ENCODE measurements at places on chromosomes 3 and 15.

DNA sequence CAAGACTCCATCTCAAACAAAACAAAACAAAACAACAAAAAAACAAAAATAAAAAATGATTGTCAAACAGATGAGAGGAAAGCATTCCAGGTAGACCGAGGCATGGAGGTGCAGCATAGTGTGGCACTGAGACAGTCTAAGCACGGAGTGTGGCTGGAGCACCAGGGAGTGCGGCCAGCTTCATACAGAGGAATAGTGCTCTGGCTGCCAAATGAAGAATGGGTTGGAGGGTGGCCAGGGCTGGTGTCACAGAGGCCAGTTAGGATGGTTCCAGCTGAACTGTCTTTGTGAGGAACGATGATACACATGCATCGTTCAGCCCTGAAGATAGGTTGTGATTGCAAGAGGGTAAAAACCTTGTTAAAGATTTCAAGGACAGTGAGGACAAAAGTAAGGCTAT, 28.3 kb downstream of the MITF start:
- DNase-seq: no peak

- DNase-seq: no peak
Observed at GRCh38 chr3:32422943-32423342, 31.3 kb downstream of the CMTM7 start.

- no peak for DNase-seq
Observed at GRCh38 chr3:28901018-28901417, 379.9 kb upstream of the RBMS3 start.

DNA sequence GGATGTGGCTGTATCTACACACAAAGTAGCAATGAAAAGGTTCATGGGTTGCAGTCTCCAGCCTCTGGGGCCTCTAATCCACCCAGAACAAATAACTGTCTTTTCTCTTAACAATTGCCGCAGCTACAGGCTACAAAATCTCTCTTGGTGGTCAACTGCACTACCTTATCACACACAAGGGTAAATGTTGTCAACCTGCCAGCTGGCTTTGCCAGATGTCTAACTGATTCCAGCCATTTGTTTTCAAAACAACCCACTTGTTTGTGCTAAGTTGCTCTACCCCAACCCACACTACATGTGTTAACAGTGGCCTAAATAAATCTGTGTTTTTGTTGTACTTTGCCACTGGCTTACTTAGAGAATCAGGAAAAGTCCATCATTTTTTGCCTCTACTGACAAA, 447.3 kb downstream of the TAFA4 start:
- DNase-seq: no peak

GRCh38 chr15:52383100-52383588, 87.5 kb upstream of the MYO5C start:
- DNase-seq: no peak

DNA sequence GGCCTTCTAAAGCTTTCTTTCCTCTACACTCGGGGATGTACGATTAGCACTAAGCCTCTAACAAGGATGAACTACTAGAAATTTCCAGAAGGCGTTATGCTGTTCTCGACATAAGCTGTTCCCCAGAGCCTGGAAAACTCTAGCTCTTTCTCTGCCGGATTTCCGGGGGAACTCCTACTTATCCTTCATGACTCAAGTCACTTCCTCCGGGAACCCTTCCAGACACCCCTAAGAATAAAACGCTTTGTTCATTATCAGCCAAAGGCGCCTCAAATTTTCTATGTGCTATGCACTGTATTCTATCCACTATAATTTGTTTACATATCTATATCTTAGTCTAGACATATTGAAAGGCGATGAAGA, 455 bp upstream of the SNAP23 start:
- DNase-seq: peak; percentile 41

GRCh38 chr3:162492446-162493081, 996.0 kb downstream of the OTOL1 start:
- DNase-seq: no peak

GRCh38 chr15:61974118-61974517, 86.1 kb downstream of the VPS13C start:
- no peak for DNase-seq

DNA sequence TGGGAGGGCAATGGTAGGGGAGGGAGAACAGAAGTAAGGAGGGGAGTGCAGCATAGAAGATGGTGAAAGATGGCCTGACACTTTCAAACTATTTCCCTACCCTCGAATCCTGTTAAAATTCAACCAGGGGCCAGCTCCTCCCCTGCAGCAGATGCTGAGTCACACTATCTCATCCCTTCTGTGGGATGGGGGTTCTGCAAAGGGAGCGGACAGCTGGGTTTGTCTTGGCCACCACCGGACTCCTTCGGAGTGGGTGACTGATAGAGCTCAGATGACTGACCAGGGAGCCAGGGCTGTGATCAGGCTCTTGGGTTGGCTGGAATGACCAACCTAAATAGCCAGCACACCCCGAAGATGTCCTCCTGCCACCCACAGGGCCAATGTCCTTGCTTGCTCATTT, 33.6 kb upstream of the TMCC1 start:
- DNase-seq: no peak

- DNase-seq: no peak
Observed at GRCh38 chr15:74405823-74406222, 27.9 kb downstream of the SEMA7A start.

DNA sequence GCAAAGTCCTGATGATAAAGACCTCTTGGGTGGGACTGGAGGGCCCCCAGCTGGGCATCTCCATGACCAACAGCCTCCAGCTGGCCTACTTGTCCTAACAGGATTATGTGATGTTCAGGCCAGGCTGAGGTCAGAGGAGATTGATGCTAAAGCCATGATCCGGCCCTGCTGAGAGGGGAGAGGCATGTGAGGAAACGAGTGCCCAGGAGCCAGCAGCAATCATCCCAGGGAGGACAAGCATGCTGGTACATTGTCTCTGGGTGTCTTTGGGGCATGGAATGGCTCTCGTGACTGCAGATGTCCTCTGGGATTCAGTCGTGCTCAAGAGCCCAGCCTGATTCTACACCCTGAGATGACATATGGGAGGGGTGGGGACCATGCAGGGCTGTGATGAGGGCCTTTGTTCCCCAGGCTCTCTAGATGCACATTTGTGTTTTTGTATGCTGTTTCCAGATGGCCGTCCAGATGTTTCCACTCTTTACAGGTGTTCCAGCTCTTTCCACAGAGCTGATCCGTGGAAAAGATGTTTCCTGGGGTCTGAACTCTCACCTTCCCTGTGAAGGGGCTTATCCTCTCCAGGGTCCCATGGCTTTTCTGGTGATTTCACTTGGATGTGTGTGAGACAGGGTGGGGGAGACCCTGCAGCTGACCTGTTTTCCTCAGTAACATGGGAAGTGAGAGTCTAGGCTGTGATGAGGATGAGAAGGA, 20.2 kb downstream of the SLC24A1 start:
- DNase-seq: no peak

DNA sequence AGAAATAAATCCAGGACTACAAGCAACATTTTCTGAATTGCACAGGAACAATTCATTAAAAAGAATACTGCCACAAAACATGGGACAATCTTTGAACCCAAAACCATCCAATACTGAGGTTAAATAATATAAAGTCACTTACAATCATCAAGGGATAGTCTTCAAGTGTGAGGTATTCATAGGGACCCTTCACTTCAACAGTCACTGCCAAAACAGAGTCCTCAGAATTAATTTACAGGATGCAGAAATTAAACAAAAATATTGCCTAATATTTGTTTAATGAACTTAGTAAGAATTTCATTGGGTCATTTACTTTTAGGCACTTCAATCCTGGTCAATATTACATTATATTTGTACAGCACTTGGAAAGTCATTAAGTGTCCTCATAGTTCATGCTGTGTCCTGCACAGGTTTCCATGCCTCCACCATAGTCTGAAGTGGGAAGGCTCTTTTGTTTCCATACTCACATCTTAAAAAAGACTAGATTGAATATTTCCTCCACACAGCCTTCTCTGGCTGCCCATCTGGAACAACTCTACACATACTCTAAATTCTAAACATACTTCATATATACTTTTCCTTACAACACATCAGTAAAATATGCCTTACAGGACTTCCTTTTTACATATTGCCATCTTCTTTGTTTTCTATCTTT, 31.6 kb upstream of the VPS39 start:
- DNase-seq: no peak

DNA sequence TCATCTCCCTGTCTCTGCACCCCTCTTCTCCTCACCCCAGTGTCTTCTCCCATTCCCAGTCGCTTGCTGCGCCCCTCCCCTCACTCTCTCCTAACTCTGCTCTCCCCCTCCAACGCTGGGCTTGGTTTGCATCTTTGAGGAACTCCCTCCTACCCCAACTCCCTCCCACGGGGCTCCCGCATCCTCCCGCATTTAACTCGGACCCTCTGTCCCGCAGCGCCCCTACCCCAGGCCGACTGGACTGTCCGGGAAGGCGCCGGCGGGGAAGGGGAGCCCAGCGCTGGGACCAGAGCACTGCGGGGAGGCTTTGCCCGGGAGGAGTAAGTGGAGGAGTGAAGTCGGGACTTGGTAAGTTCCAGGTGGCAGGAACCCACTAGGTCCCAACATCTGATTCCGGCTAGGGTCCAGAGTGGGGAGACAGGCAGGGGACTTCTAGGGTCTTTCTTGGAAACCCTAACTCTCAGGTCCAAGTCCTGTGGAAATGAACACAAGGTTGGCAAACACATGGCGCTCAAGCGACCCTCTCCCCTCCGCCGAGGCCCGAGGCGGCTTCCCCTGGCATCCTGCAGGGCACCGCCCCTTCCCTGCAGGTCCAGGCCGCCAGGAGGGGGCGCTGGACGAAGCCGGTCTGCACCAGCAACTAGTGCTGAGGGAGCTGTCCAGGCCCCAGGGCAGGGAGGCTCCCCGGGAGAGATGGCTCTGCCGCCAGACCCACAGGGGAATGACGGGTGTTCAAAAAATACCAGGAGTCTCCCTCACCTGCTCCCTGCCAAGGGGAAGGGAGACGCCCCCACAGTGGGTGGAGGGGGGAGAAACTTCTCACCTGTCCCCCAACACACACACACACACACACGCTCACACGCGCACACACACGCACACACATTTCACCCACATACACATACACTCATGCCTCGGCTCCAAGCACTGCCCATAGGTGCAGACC, 53.2 kb downstream of the LHFPL4 start:
- DNase-seq: no peak

DNA sequence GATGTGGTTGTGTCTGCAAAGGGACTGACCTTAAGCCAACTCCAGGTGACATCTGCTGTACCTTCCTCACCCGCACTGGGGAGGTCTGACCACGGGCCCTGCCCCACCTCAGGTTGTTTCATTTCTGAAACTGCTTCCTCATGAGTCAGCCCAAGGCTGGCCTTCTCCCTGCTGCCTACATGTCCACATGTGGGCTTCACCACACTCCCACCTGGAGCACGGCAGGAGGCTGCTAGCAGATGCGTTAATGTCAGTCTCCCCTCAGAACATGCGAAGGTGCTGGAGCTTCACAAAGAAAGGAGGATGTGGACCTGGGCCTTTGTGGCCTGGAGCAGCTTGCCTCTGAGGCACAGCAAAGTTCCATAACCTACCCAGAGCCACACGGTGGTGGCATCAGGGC, 69.4 kb upstream of the PLXNA1 start:
- no peak for DNase-seq

DNA sequence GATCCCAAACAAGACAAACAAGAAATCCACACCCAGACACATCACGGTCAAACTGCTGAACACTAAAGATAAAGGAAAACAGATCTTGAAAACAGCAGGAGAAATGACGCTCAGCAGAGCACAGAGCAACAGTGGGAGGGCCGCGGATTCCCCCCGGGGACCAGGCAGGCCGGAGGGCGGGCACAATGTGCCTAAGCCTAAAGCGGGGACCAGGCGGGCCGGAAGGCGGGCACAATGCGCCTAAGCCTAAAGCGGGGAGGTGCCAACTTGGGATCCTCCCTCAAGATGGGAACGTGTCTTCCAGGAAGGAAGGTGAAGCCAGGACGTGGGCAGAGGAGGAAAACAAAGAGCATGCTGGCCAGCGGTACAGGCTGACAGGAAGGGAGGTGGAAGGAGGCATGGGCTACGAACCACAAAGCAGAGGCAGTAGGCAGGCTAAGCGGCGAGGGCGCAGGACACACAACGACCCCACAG, 31.1 kb downstream of the CYFIP1 start:
- DNase-seq: peak; percentile 66

- DNase-seq: no peak
Observed at GRCh38 chr15:36831904-36832287, 252.5 kb downstream of the CDIN1 start.

DNA sequence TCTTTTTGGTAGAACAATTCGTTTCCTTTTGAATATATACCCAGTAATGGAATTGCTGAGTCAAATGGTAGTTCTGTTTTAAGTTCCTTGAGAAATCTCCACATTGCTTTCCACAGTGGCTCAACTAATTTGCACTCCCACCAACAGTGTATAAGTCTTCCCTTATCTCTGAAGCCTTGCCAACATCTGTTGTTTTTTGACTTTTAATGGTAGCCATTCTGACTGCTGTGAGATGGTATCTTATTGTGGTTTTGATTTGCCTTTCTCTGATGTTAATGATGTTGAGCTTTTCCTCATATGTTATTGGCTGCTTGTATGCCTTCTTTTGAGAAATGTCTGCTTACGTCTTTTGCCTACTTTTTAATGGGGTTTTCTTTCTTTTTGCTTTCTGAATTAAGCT, 270.6 kb upstream of the MEIS2 start:
- DNase-seq: no peak

DNA sequence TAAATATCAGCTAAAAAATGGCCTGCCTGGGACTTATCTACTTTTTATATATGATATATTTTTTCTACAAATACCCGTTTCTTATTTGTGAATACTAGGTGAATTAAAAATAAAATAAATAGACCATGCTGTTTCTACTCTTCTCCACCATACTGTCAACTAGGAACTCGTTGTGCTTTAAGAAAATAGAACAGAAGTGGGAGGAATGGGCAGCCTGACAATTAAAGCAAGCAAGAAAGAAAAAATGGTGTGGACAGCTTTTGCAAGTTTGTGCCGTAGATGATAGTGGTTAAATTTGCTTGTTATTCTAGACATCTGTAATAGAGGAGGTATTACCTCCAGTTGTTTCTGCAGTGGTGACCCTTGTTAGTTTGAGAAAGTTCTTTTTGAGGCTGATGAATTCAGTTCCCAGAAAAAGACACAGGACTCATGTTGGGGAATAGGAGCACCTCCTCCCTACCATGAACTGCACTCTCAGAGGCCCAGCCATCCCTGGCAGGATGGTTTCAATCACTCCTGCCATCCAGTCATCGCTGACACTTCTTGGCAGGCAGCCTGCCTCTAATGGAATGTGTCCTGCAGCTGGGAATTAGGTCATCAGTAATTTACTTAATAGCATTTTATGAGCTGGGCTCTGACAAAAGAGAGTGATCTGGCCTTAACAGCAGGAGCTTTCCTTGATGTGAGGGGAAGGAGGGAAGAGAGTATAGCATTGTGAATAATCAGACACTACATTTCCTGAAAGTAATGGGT, 105.0 kb upstream of the GAP43 start:
- DNase-seq: peak; percentile 69

GRCh38 chr3:31284776-31285175, 247.9 kb upstream of the STT3B start:
- DNase-seq: no peak

- no peak for DNase-seq
Observed at GRCh38 chr15:89783861-89784685, 7.9 kb downstream of the MESP2 start.

Measured in left hindlimb (tissue), 1 donor.